Fibroblast of skin of back (primary cell): ENCODE measurements at places on chromosomes 3 and 15.

GRCh38 chr3:186841620-186842019, 890 bp upstream of the ADIPOQ start:
- no peak for DNase-seq

DNA sequence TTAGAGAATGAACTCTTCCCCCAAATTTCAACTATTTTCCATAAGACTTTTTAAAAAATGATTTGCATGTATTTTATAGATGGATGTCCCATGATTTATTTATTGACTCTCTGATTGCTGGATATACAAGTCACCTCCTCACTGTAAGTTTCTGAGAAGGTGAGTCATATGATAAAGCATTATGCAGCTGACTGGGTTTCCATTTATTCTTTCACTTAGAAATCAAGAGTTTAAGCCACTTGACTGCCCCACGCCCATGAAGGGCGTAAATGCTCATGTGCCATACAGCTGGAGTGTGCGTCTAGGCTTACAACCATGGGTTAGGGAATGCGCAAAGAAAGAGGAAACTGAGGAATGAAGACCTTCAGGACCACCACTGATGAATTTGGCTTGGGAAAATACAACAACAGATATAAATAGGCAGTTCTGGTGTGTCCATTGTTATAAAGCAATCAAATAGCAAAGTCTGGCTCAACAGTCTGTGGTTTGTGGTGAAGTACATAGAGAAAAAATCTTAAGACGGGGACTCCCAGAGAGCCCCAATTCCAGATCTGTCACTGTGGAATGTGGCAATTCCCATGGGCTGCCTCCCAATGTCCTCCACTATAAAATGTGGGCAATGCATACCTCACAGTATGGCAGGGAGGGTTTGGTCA, 20.3 kb downstream of the SLCO2A1 start:
- DNase-seq, result peak; percentile 88

- DNase-seq, result peak; percentile 90
Observed at GRCh38 chr15:70062321-70062956, 35.3 kb downstream of the TLE3 start.

DNA sequence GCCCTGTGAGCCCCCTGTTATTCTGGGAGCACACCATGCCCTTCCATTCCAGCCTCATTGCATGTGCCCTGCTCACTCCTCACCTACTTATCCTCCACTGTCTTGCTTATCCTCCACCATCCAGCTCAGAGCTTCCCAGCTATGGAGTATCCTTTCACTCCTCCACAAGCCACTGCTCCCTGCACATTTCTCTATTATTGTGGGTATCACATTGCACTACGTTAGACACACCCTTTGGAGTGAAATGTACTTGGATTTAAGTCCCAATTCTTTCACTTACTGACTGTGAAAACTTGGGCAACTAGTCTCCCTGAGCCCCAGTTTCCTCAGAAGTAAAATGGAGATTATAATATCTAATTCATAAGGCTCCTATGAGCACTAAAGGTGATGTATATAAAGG, 4.3 kb downstream of the MASP1 start:
- DNase-seq, result no peak

GRCh38 chr3:120497336-120497735, 46.5 kb upstream of the FSTL1 start:
- peak; percentile 99 for DNase-seq
